ENCODE measurements at places on chromosomes 6 and 20.

DNA sequence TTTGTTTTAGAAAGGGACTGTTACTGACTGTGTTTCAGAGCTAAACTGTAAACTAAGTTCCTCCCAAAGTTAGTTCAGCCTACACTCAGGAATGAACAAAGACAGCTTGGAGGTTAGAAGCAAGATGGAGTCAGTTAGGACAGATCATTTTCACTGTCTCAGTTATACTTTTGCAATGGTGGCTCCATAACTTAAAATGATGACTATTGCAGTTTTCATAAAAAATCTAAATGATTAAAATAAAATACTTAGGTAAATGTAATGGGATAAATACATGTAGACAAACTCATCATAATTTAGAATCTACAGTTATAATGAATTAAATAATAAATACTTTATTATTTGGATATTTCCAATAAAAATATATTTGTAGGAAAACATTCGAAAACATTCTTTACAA lies 590.6 kb downstream of the EPHA7 start:
- no peak overlapping the region for H3K4me3 ChIP-seq
- H3K27me3 ChIP-seq, result no peaks in the 10 kb centered on the region
- H3K36me3 ChIP-seq, result no peaks in the 10 kb centered on the region
- no peak overlapping the region for H3K27ac ChIP-seq

GRCh38 chr6:36692861-36693702 lies 4.5 kb upstream of the RAB44 start:
- H3K36me3 ChIP-seq, result no peaks in the 10 kb centered on the region
- H3K27me3 ChIP-seq, result no peaks in the 10 kb centered on the region
- H3K4me3 ChIP-seq, result peak overlapping the region; percentile 75

DNA sequence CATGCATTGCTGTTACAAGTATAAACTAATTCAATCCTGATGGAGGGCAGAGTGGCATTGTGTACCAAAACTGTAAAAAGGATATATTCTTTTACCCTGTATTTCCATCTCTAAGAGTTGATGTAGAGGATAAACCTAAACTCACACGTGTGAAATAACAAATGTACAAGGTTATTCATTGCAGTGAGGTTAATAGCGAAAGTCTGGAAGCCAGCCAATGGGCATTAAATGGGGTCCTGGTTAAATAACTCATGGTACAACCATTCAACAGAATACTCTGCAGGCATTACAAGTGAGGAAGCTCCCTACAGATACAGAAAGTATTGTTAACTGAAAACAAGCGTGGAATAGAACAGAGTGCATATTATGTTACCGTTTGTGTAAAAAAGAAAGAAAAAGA lies 56.9 kb downstream of the BCAS1 start:
- H3K27ac ChIP-seq, result no peak overlapping the region
- H3K27me3 ChIP-seq, result peaks cover 21% of the 10 kb centered on the region
- no peak overlapping the region for H3K4me3 ChIP-seq
- DNase-seq, result no peak

DNA sequence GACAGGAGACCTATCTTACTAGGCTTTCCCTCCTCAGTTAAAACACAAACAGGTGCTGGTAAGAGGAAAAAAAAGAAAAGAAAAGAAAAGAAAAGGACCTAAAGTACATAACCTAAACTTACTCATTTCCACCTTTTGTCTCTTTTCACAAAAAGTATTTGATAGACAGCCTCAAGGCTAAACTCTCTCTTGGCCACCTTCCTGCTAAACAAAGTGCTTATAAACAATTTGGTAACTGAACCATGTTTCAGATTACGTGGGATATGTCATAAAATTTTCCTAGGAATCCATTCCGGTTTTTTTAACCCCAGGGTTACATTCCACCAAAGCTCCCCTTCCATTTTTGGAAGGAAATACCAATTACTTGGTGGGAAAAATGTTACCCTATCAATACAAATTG lies 109.0 kb downstream of the PRND start:
- H3K27me3 ChIP-seq, result no peaks in the 10 kb centered on the region
- H3K27ac ChIP-seq, result no peak overlapping the region
- H3K4me3 ChIP-seq, result no peak overlapping the region

DNA sequence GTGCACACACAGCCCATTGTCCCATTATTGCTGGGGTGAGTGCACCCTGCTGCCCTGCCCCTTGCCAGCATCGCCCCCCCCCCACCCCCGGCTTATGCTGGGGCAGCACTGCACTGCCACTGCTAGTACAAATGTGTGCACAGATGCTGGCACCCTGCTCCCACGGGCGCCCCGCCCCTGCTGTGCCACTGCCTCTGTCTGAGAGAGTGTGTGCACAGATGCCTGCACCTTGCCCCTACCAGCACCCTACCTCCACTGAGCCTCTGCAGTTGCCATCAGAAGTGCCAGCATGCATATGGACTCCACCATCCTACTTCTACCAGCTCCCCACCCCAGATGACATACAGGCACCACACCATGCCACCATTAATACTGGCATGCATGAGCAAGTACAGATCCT lies 454.6 kb upstream of the KHDRBS2 start:
- DNase-seq, result no peak
- H3K27ac ChIP-seq, result no peak overlapping the region
- H3K36me3 ChIP-seq, result no peaks in the 10 kb centered on the region
- no peak overlapping the region for H3K4me3 ChIP-seq

- peaks cover 2% of the 10 kb centered on the region for H3K36me3 ChIP-seq
- DNase-seq, result no peak
- peaks cover 8% of the 10 kb centered on the region for H3K4me1 ChIP-seq
- no peaks in the 10 kb centered on the region for H3K27me3 ChIP-seq
These were observed 15.1 kb upstream of the PPP1R16B start for GRCh38 chr20:38790200-38791053.

- peaks cover 2% of the 10 kb centered on the region for H3K36me3 ChIP-seq
- H3K4me3 ChIP-seq, result no peak overlapping the region
- DNase-seq, result no peak
- H3K27ac ChIP-seq, result no peak overlapping the region
- H3K4me1 ChIP-seq, result peaks cover 6% of the 10 kb centered on the region
These were observed 15.6 kb downstream of the FAM83D start for GRCh38 chr20:38941726-38942389.

- peaks cover 3% of the 10 kb centered on the region for H3K36me3 ChIP-seq
- no peak for DNase-seq
- no peak overlapping the region for H3K27ac ChIP-seq
These were observed 107.3 kb downstream of the FOXO3 start for GRCh38 chr6:108667993-108668392.

DNA sequence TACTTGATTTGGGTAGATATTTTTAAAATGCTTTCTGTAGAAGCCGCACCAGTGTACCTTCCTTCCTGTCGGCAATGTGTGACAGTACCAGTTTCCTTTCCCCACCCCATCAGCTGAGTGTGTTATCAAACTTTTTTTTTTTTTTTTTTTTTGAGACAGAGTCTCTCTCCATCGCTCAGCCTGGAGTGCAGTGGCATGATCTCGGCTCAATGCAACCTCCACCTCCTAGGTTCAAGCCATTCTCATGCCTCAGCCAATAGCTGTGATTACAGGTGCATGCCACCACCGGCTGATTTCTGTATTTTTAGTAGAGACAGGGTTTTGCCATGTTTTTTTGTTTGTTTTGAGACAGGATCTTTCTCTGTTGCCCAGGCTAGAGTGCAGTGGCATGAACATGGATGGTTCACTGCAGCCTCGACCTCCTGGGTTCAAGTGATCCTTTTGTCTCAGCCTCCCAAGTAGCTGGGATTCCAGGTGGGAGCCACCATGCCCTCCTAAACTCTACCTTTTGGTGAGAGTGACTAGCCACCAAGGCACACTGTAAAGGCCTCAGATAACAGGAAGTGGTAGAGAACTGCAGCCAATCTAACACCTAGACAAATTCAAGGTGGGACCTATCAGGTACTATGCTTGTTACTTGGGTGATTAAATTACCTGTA lies 26.5 kb upstream of the ZBTB22 start:
- H3K36me3 ChIP-seq, result no peaks in the 10 kb centered on the region
- H3K4me1 ChIP-seq, result peaks cover 34% of the 10 kb centered on the region
- peak overlapping the region; percentile 91 for H3K4me3 ChIP-seq
- H3K27ac ChIP-seq, result peak overlapping the region; percentile 99
- DNase-seq, result peak; percentile 42

GRCh38 chr6:108902382-108902792 lies 54.2 kb downstream of the ARMC2 start:
- H3K27me3 ChIP-seq, result no peaks in the 10 kb centered on the region
- peak overlapping the region; percentile 82 for H3K27ac ChIP-seq
- peaks cover 23% of the 10 kb centered on the region for H3K4me1 ChIP-seq
- peak overlapping the region; percentile 31 for H3K4me3 ChIP-seq
- no peaks in the 10 kb centered on the region for H3K36me3 ChIP-seq
- no peak for DNase-seq

GRCh38 chr6:21522143-21522747 lies 71.3 kb upstream of the SOX4 start:
- H3K27ac ChIP-seq, result no peak overlapping the region
- H3K4me3 ChIP-seq, result no peak overlapping the region
- no peaks in the 10 kb centered on the region for H3K27me3 ChIP-seq
- H3K4me1 ChIP-seq, result no peaks in the 10 kb centered on the region
- DNase-seq, result no peak

DNA sequence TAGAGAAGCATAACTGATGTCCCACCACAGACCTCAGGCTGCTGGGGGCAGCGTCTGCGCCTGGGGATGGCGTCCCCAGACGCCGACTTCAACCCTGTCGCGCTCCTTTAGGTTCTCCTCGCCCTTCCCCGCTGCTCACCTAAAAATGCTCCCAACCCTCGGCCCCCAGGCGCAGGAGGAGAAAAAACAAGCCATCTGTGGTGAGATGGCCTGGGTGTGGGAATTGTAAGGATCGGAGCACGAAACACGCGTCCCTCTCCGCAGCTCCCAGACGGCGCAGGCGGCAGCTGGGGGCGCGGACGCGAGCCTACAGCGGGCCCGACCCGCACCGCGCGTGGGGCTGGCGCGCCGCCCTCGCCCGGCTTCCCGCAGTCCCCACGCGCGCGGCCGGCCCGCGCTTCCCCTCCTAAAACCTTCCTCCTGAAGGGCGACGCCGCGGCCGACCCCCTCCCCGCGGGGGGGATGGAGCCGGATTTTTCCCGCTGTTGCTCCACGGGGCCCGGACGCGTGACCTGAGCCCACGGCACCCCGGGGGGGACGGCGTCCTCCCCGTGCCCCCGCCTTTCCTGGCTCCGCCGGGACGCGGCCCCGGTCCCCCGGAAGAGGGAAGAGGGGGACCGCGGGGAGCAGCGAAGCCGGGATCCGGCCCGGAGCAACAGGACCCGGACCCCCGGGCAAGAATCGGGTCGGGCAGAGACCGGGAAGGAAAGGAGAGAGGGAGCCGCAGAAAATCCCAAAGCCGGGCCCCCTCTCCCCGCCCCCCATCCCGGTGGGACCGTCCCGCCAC lies 611 bp downstream of the EPB41L2 start:
- H3K27me3 ChIP-seq, result no peaks in the 10 kb centered on the region
- no peaks in the 10 kb centered on the region for H3K36me3 ChIP-seq
- no peak for DNase-seq
- H3K4me1 ChIP-seq, result peaks cover 15% of the 10 kb centered on the region

- no peaks in the 10 kb centered on the region for H3K4me1 ChIP-seq
- H3K27me3 ChIP-seq, result peaks cover 16% of the 10 kb centered on the region
- no peak overlapping the region for H3K4me3 ChIP-seq
- H3K36me3 ChIP-seq, result no peaks in the 10 kb centered on the region
- H3K27ac ChIP-seq, result no peak overlapping the region
- DNase-seq, result no peak
These were observed 87.1 kb downstream of the CFAP61 start for GRCh38 chr20:20139403-20139802.

DNA sequence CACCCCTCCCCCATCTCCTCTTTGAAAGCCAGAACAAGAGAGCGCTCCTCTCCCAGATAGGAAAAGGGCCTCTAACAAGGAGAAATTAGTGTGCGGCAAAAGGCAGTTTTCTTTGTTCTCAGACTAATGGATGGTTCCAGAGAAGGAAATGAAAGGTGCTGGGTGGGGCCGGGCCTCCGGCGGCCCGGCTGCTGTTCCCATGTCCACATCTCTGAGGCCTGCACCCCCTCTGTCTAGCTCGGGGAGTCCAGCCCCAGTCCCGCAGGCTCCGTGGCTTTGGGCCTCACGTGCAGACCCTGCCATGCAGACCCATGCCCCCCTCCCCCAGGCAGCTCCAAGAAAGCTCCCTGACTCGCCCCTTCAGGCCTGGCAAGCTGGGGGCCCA lies 35.8 kb upstream of the MRGBP start:
- no peak overlapping the region for H3K4me3 ChIP-seq
- peaks cover 2% of the 10 kb centered on the region for H3K4me1 ChIP-seq
- no peaks in the 10 kb centered on the region for H3K36me3 ChIP-seq
- no peak for DNase-seq
- peaks cover 4% of the 10 kb centered on the region for H3K27me3 ChIP-seq

GRCh38 chr20:10381477-10381876 lies 52.5 kb downstream of the MKKS start:
- no peaks in the 10 kb centered on the region for H3K36me3 ChIP-seq
- no peak for DNase-seq
- H3K27ac ChIP-seq, result no peak overlapping the region
- H3K4me3 ChIP-seq, result no peak overlapping the region
- peaks cover 22% of the 10 kb centered on the region for H3K27me3 ChIP-seq

DNA sequence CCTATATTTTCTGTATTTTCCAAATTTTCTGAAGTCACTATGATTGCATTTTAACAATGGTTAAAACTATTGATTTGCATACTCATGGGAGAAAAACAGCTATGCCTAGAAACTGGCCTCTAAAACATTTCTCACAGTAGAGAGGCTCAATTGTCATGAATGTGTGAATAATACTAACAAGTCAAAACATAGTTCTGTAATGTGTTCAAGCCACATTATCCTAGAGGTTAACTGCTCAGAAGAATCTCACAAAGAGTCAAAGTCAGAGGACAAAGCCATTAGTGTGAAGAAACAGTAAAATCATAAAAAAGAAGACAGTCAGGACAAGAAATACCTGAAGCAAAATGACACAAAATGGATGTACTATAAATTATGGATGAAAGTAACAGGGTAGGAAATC lies 12.5 kb upstream of the ALDH8A1 start:
- H3K27ac ChIP-seq, result no peak overlapping the region
- peaks cover 6% of the 10 kb centered on the region for H3K36me3 ChIP-seq
- H3K27me3 ChIP-seq, result no peaks in the 10 kb centered on the region
- peaks cover 2% of the 10 kb centered on the region for H3K4me1 ChIP-seq
- H3K4me3 ChIP-seq, result no peak overlapping the region

GRCh38 chr6:88477413-88477812 lies 311.3 kb upstream of the CNR1 start:
- H3K27ac ChIP-seq, result no peak overlapping the region
- no peak for DNase-seq
- H3K27me3 ChIP-seq, result peaks cover 62% of the 10 kb centered on the region
- peaks cover 3% of the 10 kb centered on the region for H3K4me1 ChIP-seq
- H3K4me3 ChIP-seq, result no peak overlapping the region
- H3K36me3 ChIP-seq, result no peaks in the 10 kb centered on the region

DNA sequence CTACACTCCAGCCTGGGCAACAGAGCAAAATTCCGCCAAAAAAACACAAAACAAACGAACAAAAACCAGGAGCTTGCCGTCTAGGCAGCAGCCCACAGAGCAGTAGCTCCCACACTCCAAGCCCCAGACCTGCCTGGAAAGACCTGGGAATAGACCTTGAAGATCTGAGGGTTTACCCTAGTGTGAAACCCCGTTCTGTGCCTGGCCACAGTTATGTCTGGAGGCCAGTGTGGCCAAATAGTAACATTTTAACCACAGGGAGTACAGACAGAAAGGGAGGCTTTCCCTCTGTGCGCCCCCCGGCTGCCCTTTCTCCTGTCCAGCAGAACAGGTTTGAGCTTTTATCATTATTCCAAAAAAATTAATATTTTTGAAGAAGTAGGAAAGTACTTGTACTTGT lies 172.4 kb downstream of the QKI start:
- peaks cover 5% of the 10 kb centered on the region for H3K27me3 ChIP-seq
- no peaks in the 10 kb centered on the region for H3K36me3 ChIP-seq
- no peak overlapping the region for H3K27ac ChIP-seq
- no peak overlapping the region for H3K4me3 ChIP-seq
- no peaks in the 10 kb centered on the region for H3K4me1 ChIP-seq

All from T-helper 17 cell (primary cell).